ENCODE measurements at places on chromosomes 3 and 15.

DNA sequence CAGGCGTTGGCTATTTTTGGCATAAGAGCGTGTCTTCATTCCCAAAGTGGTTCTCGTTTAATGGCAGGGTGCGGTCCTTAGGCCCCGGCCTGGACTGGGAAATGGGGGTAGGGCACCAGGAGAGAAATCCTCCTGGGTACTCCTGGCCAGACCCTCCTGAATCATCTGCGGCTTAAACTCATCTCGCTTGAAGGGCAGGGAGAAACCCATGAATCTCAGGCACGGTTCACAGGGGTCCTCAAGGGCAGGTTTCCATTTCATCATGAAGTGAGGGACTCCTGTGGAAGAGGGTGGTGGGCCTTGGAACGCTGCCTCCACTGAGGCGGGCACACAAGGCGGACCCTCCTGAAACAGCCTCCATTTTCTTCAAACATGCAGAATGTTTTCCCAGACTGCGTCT, 48.4 kb downstream of the KLF13 start:
- no peak for DNase-seq

DNA sequence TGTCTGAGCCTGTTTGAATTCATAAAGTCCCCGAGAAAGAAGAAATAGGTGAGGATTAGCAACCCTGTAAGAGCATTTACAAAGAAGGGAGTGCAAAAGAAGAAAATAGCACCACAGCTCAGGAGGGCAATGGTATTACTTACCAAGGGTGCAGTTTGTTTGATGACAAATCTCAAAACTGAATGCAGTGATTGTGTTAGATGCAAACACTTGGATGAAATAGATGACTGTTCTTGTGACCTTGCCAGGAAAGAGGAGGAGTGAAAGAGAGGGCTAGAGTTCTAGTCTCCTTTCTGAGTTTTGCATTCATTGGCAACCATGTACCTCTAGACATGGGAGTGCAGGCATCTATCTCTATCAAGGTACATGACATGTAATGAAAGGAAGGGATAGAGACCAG, 1030.8 kb upstream of the CFAP20DC start:
- DNase-seq, result no peak

GRCh38 chr3:189001559-189001958, 170.2 kb upstream of the TPRG1 start:
- DNase-seq, result no peak

DNA sequence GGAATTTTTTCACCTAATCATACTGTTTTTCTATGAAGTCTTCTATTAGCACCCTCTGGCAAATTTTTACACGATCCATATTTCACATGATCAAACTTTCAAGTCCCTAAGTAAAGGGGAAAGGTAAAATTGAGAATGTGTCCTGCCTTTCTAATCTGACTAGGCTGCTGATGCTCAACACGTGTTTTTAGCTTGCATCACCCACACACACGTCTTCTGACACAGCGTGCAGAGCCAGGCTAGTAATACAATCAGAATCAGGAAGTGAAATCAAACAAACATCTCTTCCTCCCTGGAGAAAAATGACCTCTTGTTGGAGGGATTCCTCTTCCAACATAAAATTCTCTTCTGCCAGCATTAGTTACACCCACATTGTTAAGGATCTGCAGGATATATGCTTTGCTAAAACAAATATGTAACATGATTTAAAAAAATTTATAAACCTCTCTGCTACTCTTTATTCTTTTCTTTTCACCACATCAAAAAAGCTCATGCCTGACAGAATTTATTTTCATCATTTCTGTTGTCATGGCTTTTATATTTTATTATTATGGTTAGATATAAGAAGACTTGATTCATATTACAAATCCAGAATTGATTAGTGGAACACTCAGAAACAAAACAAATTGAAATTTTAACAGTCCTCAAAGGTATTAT, 122.4 kb downstream of the RAP2B start:
- DNase-seq, result no peak

GRCh38 chr15:91061997-91062396, 38.1 kb upstream of the SV2B start:
- DNase-seq, result no peak

- DNase-seq, result no peak
Measured at GRCh38 chr3:100600181-100601042, 9.0 kb upstream of the ADGRG7 start.

DNA sequence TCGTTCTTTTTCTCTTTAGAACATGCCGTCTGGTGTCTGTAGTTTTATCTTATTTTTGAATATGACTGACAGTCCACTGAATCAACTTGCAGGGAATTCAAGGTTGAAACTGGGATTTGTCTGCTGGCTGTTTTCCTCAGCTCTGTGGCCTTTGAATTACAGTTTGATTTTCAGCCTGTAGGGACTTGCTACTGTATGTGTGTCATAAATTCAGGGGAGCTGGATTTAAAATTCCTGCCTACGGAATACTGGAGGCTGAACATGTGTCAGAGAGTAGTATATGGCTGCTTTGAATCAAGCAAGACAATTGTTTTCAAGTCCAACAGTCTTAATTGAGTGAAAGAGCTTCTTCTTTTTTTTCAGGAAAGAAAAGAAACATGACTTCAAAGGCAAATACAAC, 33.9 kb downstream of the RARB start:
- no peak for DNase-seq

DNA sequence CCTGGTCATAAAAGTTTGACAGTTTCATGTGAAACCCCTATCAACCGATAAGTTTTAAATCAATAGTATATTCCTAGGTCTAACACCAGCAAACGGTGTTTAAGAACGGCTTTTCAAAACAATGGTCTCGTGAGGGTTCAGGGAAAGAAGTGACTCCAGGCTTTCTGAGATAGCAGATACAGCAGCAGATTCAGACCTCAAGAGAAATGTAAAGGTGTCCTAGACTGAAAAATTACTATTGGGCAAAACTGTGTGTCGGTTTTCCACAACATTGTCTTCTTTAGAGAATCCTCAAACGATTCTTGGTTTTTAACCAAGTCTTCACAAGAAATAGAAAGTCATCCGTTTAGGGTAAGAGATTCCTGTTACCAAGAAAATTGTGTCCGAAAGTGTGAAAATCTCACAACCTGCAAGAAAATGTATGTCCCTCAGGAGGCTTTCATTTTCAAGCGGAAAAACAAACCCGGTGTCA, 1.2 kb downstream of the SETD2 start:
- DNase-seq, result no peak

DNA sequence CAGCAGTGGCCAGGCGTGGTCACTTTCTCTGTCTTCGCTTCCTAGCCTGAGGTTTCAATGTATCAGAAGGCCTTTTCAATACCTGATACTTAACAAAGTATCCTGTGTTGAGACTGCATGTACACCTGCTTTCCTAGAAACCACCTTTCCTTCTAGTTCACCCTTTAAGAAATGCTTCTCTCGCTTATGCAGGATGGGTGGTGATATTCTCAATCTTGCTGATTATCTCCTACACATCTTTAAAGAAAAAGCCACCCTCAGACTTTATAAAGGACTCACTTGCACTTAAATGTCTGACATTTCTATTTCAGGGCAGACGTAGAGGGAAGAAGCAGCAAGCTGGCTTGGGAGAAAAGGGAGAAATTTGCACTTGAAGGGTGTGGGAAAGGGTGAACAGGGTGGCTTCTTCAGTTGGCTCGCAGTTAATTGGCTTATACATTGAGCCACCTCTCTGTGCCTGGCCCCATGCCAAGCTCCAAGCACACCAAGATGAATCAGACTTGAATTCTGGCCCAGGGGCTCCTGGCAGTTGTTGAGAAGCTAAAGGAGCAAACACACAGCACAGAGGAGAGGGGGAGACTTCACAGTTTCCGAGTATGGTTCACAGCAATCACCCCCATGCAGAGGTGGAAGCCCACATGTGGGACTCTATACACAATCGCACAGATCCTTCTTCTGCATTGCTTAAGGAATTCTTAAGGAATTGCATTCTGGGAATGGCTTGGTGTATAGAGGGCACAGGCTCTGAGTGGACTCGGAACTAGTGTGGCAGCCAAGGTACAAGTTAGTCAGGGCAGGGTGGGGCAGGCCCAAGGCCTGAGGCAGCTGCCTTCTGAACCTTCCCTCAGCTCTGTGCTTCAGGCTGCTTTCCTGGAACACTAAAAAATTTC, 1.3 kb downstream of the ARL6IP5 start:
- no peak for DNase-seq

DNA sequence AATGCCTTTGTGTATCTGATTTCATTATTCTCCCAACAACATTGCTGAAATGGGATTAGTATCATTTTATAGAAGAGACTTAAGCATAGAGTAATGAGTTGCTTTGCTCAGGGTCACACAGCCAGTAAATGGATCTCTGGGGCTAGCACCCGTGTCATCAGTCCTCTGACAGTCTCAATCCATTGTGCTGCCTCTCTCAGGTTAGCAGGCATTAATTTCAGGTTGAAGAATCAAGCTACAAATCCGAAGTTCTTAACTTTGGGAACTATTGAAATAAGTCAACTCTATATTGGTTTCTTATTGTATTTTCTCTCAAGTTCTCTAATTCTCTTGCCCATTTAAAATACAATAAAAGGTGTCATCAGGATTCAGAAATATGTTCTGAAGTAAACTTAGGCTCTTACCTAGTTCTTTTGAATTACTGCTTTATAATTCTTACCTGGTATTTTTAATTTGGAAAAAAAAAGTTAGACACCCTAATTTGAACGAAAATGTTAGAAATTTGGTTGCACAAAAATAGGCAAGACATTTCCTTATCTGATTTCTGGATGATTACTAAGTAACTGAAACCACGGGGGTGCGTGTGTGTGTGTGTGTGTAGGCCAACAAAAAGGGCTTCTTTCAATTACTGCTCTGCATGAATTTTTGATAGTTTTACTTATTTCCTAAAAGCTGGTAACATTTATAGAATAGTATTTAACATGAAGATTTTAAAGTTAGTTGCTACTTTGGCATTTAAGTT, 189.8 kb downstream of the MBNL1 start:
- DNase-seq, result no peak

DNA sequence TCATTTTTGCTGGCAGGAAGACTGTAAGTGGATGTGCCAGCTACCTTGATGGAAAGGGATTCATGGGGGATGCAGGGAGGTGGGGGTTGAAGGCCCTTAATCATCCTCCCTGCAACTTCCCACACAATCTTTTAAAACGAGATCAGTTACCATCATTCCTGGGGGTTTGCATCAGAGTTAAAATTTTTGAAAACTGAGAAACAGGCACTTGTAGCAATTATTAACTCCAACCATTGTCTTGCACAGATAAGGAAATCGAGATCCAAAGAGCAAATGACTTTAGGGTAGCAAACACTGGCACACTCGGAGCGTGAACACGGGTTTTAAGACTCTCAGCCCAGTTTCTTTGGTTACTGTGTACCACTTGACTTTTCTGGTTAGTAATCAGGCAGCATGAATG, 41.9 kb downstream of the GPD1L start:
- no peak for DNase-seq

- no peak for DNase-seq
Measured at GRCh38 chr3:7489417-7489816, 628.5 kb downstream of the GRM7 start.

DNA sequence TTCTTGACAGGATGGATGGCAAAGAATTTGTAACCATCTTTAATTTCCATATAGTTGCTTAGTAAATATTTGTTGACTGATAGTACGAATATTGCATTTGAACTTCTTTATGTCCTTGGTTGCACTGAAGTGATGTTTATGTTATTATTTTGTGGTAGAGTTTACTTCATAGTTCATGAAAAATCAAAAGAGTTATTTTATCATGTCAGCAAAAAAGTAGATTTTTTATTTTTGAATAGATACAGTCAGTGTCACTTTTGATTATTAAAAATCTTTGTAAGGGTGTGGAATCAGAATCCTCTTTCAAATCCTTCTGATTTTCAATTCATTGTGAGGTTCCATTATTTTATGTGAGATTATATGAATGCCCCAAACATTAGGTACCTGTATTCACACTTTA, 35.0 kb downstream of the FILIP1L start:
- no peak for DNase-seq

- DNase-seq, result no peak
Measured at GRCh38 chr15:54033356-54033860, 55.2 kb downstream of the UNC13C start.

GRCh38 chr3:54131026-54131605, 8.8 kb downstream of the CACNA2D3 start:
- no peak for DNase-seq

DNA sequence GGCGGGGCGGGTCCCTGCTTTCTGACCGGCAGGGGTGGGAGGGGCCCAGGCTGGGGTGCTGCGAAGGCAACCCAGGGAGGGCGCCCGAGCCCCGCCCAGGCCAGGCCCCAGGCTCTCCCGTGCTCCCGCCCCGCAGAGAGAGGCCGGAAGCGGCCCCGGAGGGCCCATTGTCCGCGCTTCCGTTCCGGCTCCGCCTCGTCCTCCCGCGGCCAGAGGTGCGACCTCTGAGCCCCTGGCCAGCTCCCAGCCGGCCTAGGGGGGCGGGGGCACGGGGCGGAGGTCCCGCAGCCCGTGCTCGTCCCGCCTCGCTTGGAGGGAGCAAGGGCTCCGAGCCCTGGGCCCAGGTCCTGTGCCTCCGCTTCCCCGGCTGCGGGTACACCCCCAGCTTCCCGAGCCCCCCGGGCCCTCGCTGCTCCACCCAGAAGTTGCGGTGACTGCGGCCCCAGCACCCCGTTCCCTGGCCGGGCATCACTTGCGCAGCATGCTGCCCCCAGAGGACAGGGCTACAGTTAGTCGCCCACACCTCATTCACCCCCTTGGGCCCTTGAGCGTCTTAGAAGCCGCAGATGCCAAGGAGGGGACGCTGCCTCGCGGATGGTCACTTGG, 20.4 kb upstream of the PLXND1 start:
- DNase-seq, result peak; percentile 89

DNA sequence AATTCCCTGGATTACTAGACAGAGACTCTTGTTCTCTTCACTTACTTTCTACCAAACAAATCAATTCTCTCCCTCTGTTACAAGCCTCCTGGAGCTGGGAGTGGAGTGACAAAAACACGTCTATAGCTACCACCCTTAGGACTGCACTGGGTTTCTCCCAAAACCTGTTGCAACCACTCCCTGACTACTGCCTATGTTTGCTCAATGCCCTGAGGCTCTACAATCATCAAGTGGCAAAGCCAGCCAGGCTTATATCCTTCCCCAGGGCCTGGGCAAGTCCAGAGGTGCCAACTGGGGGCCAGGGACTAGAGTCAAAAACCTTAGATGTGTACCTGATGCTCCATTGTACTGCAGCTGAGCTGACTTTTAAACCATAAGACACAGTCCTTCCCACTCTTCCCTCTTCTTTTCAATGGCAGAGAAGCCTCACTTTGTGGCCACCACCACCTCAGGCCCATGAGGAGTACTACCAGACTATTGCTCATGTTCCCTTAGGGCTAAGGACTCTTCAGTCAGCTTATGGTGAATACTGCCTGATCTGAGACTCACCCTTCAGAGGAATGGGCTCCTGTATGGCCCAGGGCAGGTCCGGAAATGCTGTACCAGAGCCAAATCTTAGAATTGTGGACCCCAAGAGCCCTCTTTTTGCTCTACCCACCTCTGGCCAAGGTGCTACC, 125.4 kb upstream of the PLCL2 start:
- no peak for DNase-seq

Measured in GM18507 (cell line).